ENCODE measurements at places on chromosomes 12 and 14.

- no peak for DNase-seq
Measured at GRCh38 chr12:109968032-109968420, 28.1 kb downstream of the GIT2 start.

- no peak for DNase-seq
Measured at GRCh38 chr12:44573723-44574122, 302.4 kb downstream of the NELL2 start.

- DNase-seq: no peak
Measured at GRCh38 chr12:44287545-44287944, 451.7 kb downstream of the TMEM117 start.

DNA sequence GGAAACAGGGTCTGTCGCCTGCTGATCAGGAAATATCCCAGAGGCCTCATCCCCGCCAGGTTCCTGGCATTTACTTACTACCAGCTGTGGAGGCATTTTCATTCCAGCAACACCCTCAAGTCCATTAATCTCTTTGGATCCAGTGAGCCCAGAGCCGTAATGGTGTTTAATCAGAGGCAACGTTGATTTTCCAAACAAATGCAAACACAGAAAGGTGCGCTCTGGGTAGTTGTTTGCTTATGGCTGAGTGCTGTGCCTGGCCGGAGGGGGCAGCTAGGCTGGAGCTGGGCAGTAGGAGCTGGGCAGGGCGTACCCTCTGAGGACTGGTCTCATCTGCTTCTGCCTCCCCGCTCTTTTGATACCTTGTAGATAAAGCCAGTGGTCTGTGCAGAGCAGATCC, 110.6 kb downstream of the ADCK1 start:
- DNase-seq: no peak

- DNase-seq: no peak
Measured at GRCh38 chr14:79587875-79588274, 623.4 kb downstream of the DIO2 start.

DNA sequence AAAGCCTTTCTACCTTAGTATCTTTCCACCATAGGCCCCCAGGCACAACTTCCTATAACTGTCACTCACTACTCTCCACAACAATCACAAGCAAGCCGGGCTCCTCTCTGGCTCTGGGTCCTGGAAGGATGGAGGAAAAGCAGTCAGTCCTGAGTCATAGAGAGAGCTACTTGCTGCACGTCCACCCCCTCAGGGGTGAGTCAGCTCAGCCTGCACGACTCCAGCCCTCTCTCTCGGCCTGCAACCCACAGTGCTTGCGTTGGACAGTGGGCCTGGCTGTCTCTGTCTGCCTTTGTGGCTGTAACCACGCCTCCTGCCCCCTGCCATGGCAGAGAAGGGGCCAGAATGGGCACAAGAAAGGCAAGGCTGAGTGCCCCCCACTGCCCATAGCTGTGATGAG, 154.1 kb upstream of the FKBP4 start:
- no peak for DNase-seq

DNA sequence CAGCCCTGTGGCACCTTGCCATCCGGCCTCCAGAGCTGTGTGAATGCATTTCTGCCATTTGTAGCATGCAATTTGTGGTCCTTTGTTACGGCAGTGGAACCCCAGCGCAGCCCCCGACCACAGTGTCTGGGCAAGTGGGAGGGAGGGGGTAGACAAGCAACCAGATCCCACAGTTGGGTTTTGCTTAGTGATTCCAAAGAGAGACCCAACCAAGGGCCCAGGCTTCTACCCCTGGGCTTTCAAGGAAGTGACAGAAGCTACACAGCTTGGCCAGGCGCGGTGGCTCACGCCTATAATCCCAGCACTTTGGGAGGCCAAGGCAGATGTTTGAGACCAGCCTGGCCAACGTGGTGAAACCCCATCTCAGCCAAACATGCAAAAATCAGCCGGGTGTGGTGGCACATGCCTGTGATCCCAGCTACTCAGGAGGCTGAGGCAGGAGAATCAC, 17.8 kb downstream of the ZBTB42 start:
- DNase-seq: no peak

- no peak for DNase-seq
Measured at GRCh38 chr12:71107936-71108335, 49.9 kb downstream of the TSPAN8 start.

GRCh38 chr14:75186953-75187352, 10.5 kb upstream of the TMED10 start:
- no peak for DNase-seq

- no peak for DNase-seq
Measured at GRCh38 chr12:118625050-118625675, 248.8 kb downstream of the SUDS3 start.

DNA sequence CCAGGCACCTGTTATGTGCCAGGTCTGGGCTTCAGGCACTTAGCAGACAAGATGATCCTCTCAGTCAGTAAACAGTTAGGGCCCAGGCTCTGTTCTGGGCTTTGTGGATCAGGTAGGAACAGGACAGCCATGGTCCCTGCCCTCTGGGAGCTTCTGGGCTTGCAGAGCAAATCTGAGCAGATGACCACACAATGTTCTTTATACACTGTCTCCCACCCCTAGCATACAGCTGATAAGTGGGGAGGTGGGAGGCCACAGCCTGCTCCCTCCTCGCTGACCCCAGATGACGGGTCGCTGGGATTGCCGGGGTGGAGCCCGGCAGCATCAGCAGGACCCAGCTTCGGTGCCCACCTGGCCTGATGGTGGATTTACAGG, 53.1 kb upstream of the RIN3 start:
- DNase-seq: no peak

- DNase-seq: no peak
Measured at GRCh38 chr14:61452452-61452851, 131.1 kb downstream of the PRKCH start.

- DNase-seq: no peak
Measured at GRCh38 chr12:62363506-62363905, 103.1 kb upstream of the MON2 start.

- no peak for DNase-seq
Measured at GRCh38 chr12:53200107-53200457, 7.0 kb downstream of the ITGB7 start.

- DNase-seq: no peak
Measured at GRCh38 chr12:3261782-3262359, 184.7 kb downstream of the TSPAN9 start.

DNA sequence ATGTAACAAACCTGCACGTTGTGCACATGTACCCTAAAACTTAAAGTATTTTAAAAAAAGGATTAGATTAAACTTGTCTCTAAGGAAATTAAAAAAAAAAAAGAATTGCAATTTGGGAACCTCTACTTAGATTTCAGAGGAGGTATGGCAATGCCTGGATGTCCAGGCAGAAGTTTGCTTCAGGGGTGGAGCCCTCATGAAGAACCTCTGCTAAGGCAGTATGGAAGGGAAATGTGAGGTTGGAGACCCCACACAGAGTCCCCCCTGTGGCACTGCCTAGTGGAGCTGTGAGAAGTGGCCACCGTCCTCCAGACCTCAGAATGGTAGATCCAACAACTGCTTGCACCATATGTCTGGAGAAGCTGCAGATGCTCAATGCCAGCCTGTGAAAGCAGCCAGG, 279.6 kb upstream of the CCDC196 start:
- DNase-seq: no peak

GRCh38 chr12:105449431-105449830, 118.9 kb downstream of the C12orf75 start:
- DNase-seq: no peak

GRCh38 chr14:92121207-92121669, 268 bp downstream of the NDUFB1 start:
- no peak for DNase-seq

GRCh38 chr14:35557221-35557747, 23.3 kb downstream of the INSM2 start:
- DNase-seq: no peak

- no peak for DNase-seq
Measured at GRCh38 chr12:112750971-112751370, 40.6 kb upstream of the RPH3A start.

- peak; percentile 96 for DNase-seq
Measured at GRCh38 chr12:32755654-32756475, at the start of gene YARS2. Gene YARS2, minus strand, starts transcription at chr12:32755897. Its CDS starts 23 bp downstream, at chr12:32755874.

- peak; percentile 77 for DNase-seq
Measured at GRCh38 chr12:103841690-103842584, 903 bp upstream of the NT5DC3 start.

- DNase-seq: no peak
Measured at GRCh38 chr14:105411985-105412770, 7.4 kb upstream of the MTA1 start.

GRCh38 chr12:109082751-109083150, 10.5 kb downstream of the ALKBH2 start:
- no peak for DNase-seq

DNA sequence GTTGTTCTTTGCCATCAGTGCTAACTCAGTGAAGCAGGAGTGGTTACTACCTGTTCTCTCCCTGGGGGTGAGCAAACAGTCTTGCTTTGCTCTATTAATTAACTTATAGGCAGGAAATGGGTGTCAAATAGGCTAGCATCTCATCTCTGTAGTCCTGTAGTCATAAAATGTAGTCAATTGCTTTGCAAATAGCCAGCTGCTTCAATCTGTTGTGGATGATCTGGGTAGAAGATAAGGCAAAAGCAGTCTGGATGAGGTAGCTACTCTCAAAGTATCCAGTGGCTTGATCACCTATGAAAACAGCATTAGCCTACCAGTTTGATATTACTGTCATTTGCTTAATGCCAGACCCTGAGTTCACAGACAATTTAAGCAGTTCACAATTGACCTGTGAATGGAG, 369.0 kb upstream of the TMTC1 start:
- no peak for DNase-seq

DNA sequence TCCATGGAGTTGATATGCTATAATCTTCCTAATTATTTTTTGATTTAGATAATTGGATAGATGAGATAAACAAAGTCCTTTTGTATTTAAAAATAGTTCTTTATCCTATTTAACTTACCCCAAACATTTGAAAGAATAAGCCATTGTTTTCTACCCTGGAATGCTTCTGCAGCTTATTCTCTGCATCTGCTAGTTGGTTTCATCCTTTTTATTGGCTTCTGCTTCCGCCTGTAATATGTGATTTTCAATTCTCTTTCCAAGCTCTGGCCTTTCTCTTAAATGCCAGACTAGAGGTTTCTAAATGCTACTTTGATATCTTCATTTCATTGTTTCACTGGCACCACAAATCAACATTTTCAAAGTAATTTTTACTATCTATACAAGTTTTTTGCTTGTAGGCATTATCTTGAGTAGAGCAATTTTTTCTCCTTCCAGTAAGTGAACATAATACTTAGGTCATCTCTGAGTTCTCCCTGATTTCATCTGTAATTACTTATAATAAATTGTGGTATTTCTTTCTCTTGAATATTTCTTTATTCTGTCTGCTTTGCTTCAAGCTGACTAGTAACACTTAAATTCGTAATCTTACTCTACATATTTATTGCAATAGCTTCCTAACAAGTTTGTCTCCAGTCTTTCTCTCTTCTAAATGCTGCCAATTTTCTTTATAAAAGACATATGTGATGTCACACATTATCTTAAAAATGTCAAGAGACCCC, 958.4 kb downstream of the SLC6A15 start:
- no peak for DNase-seq

DNA sequence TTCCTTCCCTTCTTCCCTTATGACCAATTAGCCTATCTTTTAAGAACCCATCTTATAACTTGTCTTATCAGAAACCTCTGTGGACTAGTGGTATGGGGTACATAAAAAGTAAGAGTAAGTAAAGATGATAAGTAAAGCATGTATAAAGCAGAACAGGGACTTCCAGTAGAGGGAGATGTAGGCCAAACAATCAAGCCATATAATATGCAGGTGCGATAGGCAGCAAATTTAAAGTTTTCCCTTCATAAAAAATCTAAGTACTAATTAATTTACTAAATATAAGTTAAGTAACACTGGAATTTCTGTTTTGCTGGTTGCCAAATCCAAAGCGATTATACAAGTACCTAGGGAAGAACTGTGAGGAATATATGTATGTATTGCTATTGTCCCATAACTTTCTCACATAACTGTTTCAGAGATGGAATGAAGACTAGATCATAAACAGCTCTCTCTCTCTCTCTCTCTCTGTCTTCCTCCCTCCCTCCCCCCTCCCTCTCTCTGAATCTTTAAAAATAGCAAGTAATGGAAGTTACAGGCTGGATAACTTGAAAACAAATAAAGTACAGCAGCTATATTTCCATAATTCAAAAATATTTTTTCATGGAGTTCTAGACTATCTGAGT, 25.7 kb downstream of the METTL25 start:
- no peak for DNase-seq

GRCh38 chr12:67818459-67818903, 169.9 kb downstream of the DYRK2 start:
- no peak for DNase-seq

- DNase-seq: no peak
Measured at GRCh38 chr14:104639885-104640548, 35.4 kb upstream of the TMEM179 start.

- no peak for DNase-seq
Measured at GRCh38 chr12:115079760-115080159, 395.8 kb upstream of the TBX3 start.

DNA sequence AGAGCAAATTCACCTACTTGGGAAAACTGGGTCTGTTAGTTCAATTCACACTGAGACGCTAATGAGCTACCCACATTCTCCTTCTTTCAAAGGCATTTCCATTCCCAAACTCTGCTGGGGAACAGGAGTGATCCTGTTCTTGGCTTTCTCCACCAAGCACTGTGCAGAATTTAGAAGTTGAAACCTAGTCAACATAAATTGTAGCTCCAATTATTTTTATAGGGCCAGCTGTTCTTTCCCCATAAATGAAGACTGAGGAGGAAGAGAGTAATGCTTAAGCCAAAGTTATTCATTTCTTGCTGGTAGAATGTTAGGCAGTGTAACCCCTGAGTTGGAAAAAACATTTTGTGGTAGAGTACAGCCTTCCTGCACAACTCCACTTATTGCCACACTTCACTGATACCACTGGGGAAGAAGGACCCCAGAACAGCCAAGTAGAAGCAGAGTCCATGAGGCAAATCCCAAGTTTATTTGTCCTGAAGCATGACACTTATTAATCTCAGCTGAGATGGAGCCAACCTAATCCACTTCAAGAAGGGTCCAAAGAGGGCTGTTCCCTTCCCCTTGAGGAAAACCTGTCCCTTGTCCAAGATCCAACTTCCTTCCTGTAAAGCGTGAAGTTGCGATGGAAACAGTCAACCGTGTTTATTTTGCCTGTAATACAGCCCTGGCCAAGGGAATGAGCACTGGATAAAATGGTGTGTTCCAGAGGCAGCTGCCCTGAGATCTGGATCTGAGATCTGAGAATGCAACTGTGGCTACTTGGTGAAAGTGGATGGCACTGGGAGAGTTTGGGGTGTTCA, 151.8 kb downstream of the TBX5 start:
- DNase-seq: no peak

All from Right ventricle myocardium inferior (tissue), 1 donor.